ENCODE measurements at places on chromosomes 2 and 18. TPM values are rescaled to one million over a fixed set of nuclear protein-coding genes. Genes with fewer than 3 reads are reported as not detected.
A peak's percentile ranks its signal among the peaks of the same experiment; 100 is the strongest.

The ALPI gene
- not detected for total RNA-seq

The DYNC2LI1 gene
- 10.4 TPM for total RNA-seq

The FBXO36 gene
- 0.78 TPM for total RNA-seq

The UGT1A8 gene
- not detected for total RNA-seq

The DNAJC5G gene
- total RNA-seq = not detected

The SERPINB12 gene
- not detected for total RNA-seq

The OST4 gene
- total RNA-seq = 243 TPM

The C2orf15 gene
- total RNA-seq = 1.2 TPM

- no peak for DNase-seq
Observed at GRCh38 chr2:183490914-183491313, 366.7 kb downstream of the NUP35 start.

- DNase-seq = no peak
Observed at GRCh38 chr18:63319383-63320122, at the start of gene BCL2. TSS of gene BCL2 (minus strand) at chr18:63319769.

DNA sequence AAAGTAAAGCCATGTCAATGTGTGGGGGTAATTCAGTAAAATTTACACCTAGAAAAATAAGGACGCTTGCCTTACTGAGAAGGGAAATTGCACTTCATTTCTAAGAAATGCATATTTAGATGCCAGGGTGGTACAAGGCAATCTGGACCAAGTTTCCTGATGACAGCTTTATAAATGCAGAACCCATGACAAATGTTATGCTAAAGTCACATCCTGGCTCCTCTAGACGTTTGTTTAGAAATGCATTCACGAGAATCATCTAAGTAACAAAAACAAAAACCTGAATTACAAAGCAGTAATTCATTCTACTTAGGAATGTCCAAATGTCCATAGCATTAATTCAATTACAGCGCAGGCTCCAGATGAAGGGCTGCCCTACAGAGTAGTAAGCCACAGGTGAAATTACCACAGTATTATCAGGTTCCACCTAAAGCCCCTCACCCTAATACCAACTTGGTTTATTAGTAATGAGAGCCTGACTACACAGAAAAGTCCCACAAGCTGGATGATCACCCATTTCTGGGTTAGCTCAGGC is 49.8 kb downstream of the REV1 start:
- DNase-seq = no peak

- DNase-seq = no peak
Observed at GRCh38 chr2:70831861-70832260, 3.8 kb downstream of the CD207 start.

GRCh38 chr2:2901384-2902345 is 476.0 kb downstream of the EIPR1 start:
- no peak for DNase-seq

DNA sequence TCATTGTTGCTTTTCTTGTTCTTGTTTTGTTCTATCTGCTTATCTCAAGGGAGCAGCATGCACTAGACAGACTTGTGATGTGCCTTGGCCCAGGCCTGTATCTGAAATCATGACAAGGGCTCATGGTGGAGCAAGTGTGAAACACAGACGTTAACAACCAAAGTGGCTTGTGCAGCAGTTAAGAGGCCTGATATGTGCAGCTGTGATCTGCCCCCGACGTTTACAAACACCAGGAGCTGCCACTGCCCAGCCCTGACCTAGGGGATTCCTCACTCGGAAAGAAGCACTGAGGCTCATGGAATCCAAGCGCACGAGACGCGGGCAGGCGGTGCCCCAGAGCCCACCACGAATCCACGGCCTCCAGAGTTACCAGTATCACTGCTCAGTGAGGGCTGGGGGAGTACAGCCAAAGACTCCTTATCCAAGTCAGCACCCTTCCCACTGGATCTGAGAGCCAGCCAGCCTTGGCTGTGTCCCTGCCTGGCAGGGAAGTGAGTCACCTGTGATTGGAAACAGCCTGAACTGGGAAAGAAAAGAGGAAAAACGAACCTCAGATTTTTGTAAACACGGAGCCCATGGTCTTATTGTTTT is 62.3 kb upstream of the SNTG2 start:
- no peak for DNase-seq

DNA sequence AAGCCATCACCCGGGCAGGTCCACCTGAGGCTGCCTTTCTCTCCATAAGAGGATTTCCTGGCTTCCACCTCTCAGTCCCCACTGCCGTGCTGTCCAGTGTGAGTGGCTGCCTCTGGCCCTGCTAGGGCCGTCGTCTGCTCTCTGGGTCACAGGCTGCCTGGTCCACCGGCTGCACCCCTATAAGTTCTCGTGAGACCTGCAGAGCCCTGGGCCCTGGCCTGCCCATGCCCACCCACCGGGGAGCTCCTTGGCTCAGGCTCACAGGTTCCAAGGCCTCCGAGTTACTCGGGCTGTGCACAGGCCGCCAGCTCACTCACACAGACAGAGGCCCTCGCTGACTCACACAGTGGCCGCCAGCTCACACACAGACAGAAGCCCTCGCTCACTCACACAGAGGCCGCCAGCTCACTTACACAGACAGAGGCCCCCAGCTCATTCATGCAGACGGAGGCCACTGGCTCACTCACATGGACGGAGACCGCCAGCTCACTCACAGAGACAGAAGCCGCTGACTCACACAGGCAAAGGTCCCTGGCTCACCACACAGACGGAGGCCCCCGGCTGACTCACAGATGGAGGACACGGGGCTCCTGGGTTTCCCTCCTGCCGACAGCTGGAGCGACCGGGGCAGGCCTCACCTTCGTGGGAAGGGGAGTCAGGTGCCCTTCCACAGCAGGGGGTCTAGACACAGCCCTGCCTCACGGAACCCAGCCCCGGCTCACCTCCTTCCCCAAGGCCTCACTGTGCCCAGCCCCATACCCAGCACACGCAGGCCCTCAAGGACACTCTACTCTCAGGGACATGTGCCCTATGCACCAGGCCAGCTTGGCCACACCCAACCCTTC is 334.1 kb upstream of the MYT1L start:
- DNase-seq = no peak

- peak; percentile 41 for DNase-seq
Observed at GRCh38 chr2:221572821-221573429, 821 bp upstream of the EPHA4 start.

DNA sequence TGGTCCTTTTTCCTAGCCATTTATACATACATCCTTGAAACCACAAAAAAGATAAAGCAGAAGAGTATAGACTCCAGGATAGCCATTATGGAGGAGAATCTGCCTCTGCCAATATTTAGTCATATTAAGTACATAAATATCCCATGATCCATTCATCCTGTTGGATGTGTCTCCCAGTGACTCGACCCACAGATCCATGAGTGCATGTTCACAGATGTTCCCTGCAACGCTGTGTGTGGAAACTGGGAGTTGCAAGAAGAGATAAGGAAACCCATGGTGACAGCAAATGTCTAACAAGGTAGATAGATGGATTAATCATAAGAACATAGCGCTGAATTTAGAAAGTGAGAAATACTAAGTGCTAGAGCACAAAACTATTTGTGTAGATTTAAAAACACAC is 34.5 kb downstream of the STK39 start:
- DNase-seq = no peak

DNA sequence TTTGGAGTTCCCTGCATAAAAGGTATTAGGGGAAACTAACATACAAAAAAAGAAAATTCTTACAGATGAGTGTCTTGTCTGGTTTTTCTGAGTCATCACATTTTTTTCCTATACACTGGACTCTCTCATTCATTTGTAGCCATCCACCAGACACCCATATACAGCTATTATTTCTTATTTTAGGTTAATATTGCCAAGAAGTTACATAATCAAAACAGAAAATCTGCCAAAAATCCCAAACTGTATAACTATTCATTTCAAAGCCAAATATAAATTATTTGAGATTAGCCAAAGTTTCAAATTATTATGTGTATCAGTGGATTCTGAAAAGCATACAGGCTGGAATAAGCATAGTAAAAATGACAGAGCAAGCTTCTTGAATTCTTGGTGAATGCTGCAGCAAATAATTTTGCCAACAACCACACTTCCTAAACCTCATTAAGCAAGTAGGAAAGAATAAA is 191.2 kb downstream of the NCKAP5 start:
- DNase-seq = no peak

- no peak for DNase-seq
Observed at GRCh38 chr18:39635966-39636365, 2070.4 kb upstream of the CELF4 start.

DNA sequence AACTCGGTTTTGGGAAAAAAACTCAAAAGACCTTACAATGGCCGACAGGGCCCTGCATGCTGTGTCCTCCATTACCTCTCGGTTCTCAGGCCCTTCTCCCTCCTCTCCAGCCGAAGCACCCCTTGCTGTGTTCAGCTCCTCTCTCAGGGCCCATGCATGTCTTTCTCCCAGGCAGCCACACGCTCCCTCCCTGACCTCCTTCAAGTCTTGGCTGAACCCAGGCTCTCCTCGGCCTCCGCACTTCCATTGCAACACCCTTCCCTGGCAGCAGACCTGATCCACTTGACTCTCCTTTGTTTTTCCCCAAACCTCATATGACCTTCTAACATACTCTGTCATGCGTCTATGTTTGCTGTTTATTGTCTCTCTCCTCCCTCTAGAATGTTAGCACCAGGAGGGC is 114.0 kb downstream of the CYP26B1 start:
- DNase-seq = no peak

GRCh38 chr2:159381574-159381973 is 95.1 kb upstream of the WDSUB1 start:
- DNase-seq = no peak

DNA sequence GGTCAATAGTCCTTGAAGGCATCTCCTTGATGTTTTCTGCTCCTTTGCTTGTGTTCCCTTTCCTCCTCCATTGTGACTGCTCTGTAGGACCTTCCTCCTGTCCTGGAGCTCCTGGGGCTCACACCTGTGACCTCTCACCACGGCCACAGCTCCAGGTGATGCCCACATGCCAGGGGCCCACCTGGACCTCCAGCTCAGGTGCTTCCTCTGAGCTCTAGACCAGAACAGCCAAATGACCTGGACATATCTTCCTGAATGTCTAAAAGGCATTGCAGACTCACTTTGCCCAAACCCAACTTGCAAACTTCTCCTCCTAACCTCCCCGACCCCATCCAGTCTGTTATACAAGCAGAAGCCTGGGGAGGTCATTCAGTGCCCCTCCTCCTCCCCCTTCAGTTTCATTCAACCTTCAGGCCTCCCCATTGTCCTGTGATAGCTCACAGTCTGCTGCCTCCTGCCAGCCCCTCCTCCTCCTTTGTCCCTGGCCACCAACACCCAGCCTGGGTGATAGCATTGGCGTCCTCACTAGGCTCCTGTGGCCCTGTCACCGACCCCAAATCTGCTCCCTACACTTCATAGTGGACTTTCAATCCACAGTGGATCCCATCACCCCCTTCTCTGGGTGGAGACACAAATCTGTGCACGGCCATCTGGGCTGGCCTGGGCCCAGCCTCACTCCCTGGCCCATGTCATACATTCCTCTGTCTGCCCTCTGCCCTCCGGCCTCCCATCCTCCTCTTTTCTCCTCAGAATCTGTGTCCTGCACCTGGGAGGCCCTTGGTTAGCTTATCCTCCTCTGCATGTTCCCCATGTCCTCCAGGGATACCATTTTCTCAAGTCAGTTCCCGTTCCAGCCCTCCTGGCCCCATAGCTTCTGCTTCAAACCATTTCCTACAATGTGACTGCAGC is 310.4 kb upstream of the HDAC4 start:
- no peak for DNase-seq

GRCh38 chr2:68766376-68766845 is 31.8 kb downstream of the ARHGAP25 start:
- no peak for DNase-seq

DNA sequence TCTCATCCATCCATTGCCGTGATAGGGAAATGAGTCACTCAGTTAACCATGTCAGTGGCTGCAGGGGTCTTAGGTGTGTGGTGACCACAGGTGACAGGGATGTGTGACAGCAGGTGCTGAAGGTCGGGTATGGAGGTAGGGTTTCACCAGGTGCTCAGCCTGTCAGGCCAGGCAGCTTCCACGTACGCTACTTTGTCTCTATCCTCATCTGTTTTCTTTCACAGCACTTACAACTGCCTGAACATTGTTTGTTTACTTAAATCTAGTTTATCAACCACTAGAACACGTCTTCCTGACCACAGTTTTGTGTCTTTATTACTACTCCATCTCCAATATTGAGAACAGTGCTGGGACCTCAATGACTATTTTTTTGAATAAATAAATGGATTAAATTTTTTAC is 11.4 kb upstream of the UXS1 start:
- DNase-seq = no peak

GRCh38 chr18:50286391-50287027 is 983 bp downstream of the CXXC1 start:
- no peak for DNase-seq

DNA sequence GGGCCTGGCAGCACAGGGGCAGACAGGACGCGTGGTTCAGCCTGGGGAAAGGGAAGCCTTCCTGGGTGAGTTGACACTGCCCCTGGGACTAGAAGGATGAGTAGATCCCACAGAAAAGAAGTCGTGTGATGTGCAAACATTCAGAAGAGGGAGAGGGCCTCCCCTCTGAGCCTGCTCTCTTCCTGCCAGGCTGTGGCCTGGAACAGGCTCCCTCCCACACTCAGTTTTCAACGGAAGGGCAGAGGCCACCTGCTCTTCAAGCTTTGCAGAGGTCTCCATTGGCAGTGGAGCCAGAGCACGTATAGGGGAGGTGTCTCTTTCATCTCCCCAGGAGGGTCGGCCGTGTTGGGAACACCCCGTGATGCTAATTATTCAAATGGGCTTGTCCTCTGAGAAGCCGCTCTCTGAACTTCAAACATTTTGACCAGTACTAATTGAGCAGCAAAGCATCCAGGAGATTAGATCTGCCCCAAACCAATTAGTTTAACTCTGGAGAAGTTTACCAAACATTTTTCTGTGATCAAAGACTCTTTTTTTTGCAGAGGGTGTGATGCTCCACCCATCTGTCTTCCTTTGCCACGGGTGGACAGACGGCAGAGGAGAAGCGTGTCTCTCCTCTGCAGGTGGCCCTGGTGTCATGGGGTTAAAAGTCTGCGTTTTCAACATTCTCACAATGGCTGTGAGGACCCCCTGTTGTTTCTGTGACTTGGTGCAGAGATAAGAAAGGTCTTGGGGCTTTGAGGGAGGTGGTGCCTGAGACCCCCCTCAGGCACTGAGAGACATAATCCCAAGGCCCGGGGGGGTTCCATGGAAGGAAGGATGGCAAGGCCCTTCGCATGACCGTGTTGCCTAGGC is 29.5 kb upstream of the ODC1 start:
- no peak for DNase-seq

DNA sequence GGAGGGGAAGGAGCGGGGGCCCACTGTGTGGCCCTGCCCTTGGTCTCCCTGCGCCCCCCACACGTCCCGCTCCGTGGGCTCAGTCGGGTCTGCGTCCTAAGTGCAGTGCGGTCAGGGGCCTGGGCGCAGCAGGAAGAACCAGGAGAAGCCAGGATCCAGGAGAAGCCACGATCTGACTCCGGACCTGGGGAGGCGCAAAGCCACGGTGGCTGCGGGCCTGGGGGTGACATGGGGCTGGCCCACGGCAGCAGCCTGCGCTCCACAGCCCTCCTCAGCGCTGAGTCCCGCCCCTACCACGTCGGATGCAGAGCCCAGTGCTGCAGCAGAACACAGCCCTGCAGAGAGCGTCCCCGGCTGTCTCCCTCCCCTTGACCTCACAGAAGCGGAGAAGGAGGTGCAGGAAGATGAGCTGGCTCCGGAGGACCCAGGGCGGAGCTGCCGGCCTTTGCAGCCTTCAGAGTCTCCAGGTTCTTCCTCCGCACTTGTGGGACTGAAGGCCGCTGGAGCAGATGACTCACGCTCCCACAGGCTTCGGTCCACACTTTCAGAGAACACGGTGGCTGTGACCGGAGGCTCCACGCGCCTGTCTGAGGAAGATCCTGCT is 589.2 kb upstream of the SALL3 start:
- no peak for DNase-seq

- no peak for DNase-seq
Observed at GRCh38 chr2:172328103-172328841, 99.1 kb upstream of the ITGA6 start.

- DNase-seq = no peak
Observed at GRCh38 chr2:207274530-207275189, 108.9 kb upstream of the KLF7 start.
